ENCODE measurements at places on chromosomes 2 and 18.
A peak's percentile ranks its signal among the peaks of the same experiment; 100 is the strongest.

DNA sequence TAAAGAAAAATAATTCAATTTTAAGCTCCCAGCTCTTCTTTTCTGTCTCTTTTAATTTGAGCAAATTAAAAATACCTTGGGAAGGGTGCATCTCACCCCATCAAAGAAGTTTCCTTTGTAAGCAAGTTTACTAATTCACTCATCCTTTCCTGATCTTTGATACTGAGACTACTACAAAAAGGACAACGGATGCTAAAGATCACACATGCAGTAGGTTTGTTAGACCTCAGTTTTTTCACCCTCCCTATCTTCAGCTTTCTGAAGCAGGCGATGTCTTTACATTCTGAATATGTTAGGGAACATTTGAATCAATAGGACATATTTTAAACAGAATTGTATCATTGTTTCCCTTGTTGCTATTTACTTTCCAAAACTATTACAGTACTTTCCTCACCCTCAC lies 6.0 kb upstream of the HNRNPLL start:
- DNase-seq, result no peak

DNA sequence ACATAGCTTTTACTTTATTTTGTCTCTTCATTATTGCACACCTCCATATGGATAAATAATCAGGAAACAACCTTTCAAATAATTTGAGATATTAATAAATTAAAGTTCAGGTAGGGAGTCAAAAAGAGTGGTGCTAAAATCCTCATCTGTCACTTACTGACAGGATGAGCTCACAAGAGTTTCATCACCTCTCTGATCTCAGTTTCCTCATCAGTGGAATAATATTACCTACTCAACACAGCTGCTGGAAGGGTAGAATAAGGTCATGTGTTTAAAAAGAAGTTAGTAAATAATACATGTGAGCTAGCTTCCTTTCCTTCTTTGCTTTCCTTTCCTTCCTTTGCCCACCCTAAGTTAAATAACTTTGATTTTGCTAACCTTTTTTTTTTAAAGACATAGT lies 61.9 kb downstream of the RDH14 start:
- no peak for DNase-seq

- no peak for DNase-seq
Observed at GRCh38 chr2:85988175-85988913, 99.6 kb upstream of the ST3GAL5 start.

DNA sequence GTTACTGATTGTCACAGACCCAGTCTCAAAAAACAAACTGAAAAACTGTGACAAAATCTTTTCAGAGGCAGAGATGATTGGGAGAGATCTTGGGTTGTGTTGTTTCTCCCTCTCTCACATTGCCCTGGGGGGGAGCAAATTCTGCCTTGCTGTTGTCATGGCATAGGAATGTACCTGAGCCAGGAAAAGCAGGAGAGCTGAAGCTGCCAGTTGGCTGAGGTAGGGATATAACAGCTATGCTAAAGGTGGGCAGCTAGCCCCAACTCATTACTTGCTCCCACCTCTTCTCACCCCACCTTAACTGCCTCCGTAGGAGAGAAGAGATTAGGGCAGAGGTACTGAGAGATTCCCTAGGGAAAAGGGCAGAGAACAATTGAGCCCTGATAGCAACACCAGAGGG lies 299.3 kb downstream of the OSR1 start:
- DNase-seq, result no peak

- DNase-seq, result no peak
Observed at GRCh38 chr2:133163111-133163510, 405.2 kb downstream of the NCKAP5 start.

GRCh38 chr2:148362144-148362796 lies 282.3 kb upstream of the EPC2 start:
- DNase-seq, result no peak

GRCh38 chr18:34511879-34512278 lies 198.2 kb upstream of the DTNA start:
- no peak for DNase-seq

- no peak for DNase-seq
Observed at GRCh38 chr18:45102863-45103262, 422.2 kb downstream of the SETBP1 start.

- no peak for DNase-seq
Observed at GRCh38 chr2:241443486-241444223, 64.7 kb downstream of the STK25 start.

- DNase-seq, result no peak
Observed at GRCh38 chr2:236535024-236535423, 34.6 kb upstream of the ACKR3 start.

DNA sequence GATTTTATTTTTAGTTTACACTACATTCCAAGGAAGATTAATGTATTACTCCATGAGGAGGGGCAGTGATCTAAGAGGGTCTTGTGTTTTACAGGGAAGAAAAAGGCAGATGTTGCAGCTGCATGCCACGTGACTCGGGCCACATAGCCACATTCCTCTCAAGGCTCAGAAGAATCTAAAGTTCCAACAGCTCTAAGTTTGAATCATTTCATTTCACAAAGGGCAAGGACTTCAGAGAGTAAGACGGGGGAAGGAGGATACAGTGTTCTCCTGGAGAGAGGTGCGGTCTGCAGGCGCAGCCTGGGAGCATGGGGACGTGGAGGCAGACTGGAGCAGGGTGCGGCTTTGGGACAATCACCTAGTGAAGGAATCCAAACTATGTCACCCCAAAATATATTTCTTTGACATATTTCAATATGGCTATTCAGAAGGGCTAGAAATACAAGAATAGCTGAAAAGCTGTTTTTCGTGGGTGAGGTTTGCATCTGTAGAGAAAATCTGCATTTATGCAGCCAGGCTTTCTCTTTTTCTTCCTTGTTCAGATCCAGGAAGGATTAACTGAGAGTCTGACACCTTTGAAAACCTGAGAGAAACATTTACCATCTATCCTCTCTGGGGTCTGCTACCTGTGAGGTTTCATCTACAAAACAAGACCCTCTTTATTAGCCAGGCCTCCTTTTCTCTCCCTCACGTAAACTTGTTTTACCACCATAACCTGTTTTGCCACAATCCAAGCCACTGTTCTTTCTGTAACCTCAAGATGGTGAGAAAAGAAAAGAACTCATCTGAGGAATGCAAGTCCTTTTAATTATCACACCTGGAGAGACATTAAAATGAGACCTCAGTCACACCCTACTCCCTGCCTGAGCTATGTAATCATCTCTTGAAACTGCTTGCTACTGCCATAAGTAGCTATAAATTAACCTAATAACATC lies 165.1 kb upstream of the NDUFV2 start:
- DNase-seq, result no peak

GRCh38 chr18:8781671-8782070 lies 76.3 kb downstream of the MTCL1 start:
- DNase-seq, result no peak

- DNase-seq, result peak; percentile 91
Observed at GRCh38 chr2:231464576-231465540, 574 bp upstream of the NCL start.

GRCh38 chr2:45822272-45822630 lies 170.8 kb downstream of the PRKCE start:
- DNase-seq, result no peak

GRCh38 chr2:16244153-16244965 lies 304.0 kb downstream of the MYCN start:
- DNase-seq, result no peak

DNA sequence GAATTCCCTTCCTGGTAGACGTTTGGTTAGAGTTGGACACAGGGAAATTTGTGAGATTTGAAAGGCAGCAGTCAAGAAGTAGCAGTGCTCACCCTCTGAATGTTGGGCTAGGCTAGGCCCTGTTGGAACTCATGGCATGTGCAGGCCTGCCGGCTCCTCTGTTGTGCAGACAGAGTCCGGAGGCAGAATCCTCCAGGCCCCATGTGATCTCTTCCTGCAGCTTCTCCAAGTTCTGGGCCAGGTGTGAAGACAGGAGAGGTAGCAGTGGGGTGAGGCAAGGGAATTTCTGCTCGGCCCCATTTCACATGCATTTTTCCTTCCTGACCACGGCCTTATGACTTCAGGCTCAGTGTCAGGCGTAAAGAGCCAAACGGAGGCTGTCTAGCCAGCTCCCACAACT lies 36.9 kb upstream of the RAB31 start:
- DNase-seq, result no peak

- no peak for DNase-seq
Observed at GRCh38 chr2:242063850-242064249, 194.3 kb downstream of the RTP5 start.

DNA sequence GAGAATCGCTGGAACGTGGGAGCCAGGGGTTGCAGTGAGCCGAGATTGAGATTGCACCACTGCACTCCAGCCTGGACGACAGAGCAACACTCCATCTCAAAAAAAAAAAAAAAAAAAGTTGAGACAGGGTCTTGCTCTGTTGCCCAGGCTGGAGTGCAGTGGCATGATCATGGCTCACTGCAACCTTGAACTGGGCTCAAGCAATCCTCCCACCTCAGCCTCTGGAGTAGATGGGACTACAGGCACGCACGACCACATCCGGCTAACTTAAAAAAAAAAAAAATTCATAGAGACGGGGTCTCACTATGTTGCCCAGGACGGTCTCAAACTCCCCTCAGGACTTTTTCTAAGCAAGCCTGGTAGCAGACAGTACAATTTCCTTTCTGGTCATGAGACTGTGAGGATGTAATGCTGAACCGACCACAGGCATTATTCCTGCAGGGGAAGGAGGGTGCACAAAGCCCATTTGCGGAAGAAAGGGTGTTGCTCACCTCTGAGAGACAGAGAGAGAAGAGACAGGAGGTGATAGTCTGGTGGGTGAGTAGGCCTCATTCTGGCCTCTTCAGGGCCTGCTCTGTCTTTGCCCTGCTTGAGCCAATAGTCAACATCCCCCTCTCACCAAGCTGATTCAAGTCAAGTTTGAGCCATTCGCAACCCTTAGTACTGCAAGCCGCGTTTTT lies 205.3 kb downstream of the ZFP36L2 start:
- no peak for DNase-seq

DNA sequence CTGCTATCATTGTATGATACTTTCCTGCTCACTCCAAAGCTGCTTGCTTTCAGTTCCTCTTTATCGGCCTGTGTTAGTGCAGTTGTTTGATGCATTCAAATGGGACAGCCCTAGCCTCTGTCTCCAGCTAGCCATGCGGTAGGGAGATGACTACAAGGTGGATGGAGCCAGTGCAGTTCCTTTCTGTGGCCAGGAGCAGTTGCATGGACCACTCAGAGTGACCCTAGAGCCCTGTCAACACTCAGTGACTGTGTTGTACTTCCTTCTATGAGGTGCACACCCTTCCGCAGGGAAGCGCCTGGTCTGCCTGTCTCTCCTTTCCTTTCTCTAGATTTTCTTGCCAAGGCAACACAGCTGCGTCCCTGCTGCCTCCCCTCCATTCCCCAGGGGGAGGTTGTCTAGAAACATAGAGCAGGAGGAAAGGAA lies 33.8 kb downstream of the KCNS3 start:
- DNase-seq, result no peak

DNA sequence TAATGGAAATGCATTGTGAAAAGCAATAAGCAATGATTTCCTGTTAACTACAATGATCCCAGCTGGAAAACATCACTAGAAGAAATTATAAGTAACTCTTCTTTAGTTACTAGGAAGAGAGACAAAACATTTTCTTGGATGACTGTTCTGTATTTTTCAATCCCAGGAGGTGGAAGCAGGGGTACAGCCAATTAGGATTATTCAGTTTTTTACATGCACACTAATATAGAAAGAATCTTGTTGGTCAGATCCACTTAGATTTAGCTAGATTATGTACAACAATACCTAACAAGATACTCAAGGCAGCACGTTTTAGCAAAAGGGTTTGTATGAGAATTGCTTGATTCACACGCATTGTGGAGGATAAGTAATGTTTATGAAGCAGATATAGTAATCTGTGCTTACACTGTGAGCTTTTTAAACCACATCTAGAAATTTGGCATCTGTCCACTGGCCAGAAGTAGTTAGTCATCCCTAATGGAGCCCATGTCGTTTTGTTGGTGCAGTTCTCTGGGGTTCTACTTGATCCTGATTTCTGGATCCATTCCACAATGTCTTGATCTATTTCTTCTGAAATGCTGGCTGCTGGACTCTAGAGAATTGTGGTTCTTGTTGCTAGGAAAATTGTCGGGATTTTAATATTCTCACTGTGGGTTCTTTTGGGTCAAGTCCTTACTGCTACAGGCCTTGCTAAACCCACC lies 199.7 kb downstream of the ADCYAP1 start:
- DNase-seq, result no peak

GRCh38 chr2:71889759-71890684 lies 257.6 kb downstream of the CYP26B1 start:
- no peak for DNase-seq

DNA sequence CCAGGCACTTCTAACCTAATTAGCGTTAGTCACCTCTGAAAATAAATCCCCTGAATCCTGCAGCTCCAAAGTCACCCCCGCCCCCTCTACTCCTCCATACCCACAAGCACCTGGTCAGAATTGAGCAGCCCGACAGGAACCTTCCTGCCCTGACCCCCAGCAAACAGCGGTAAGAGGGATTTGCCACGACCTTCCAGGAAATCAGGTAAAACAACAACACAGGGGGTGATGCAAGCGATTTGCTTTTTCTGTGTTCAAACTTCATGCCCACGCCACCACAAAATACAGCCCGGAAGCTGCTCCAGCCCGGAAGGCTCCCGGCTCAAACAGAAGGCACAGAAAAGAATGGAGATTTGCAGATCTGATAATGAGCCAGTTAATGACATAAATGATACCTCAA lies 367.1 kb downstream of the GPD2 start:
- no peak for DNase-seq

GRCh38 chr2:206164261-206164862 lies 4.7 kb downstream of the EEF1B2 start:
- DNase-seq, result peak; percentile 43

DNA sequence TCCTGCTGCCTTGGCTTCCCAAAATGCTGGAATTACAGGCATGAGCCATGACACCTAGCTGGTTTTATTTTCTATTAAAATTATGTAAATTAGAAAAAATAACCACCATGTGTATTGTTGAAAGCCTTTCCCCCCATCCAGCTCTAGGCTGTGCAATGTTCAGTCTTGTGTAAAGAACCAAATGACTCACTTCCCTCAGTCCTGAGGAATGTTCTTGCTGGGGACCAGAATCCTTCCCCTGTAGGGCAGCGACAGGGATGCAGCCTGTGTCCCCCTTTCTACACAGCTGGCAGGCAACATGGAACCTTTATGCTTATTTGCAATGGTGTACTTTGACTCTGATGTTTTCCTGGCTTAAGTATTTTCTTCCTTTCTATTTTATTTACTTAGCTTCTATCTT lies 29.4 kb downstream of the AOX1 start:
- no peak for DNase-seq

- no peak for DNase-seq
Observed at GRCh38 chr2:181408861-181409260, 48.3 kb upstream of the ITGA4 start.

DNA sequence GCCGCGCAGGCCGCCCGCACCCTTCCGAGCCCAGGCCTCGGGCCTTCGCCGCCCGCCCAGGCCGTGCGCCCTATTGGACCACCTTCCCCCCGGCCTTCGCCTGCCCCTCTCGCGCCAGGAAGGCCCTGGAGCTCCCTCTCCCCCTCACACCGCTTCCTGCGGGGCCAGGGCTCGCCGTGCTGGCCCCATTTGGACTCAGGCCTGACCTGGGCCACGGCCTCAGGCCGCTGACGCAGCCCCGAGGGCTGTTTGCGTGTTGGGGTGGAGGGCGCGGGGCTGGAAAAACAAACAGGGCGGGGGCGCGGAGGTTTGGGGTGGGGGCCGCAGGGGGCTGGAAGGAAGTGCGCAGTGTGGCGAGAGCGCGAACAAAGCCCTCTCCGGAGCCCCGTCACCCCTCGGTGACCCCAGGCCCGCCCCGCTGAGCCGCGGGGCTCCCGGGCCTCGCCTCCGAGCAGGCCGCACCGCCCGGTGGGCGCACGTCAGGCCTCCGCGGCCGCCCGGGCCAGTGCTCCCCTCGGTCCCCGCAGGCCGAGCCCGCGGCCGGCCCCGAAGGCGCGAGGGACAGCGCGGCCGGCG lies 12.3 kb upstream of the SIX3 start:
- no peak for DNase-seq
